ENCODE measurements at places on chromosomes 16 and 17. TPM values are rescaled to one million over a fixed set of nuclear protein-coding genes. Genes with fewer than 3 reads are reported as not detected.

Gene KLHL10
- not detected for total RNA-seq

Gene KRT25
- not detected for total RNA-seq

Gene FGF11
- total RNA-seq, result 4.4 TPM

Gene CES3
- total RNA-seq, result 2.2 TPM

Gene CBFB
- total RNA-seq, result 79.1 TPM

Gene RAB11FIP4
- total RNA-seq, result 12.0 TPM

Gene CTRL
- total RNA-seq, result 3.8 TPM

Gene KRT26
- not detected for total RNA-seq

Gene CES1
- 0.87 TPM for total RNA-seq

GRCh38 chr16:6970171-6970857 is 362.3 kb upstream of the RBFOX1 start:
- DNase-seq, result no peak

DNA sequence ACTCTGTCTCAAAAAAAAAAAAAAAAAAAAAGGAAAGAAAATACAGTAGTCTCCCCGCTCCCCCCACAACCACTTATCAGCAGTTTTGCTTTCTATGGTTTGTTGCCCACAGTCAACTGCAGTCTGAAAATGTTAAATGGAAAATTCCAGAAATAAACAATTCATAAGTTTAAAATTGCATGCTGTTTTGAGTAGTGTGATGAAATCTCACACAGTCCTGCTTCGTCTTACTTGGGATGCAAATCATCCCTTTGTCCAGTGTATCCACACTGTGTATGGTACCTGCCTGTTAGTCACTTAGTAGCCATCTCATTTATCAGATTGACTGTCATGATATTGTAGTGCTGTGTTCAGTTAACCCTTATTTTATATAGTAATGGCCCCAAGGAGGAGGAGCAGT is 41.5 kb downstream of the NF1 start:
- DNase-seq, result no peak

GRCh38 chr17:18009609-18010420 is 29.2 kb downstream of the ATPAF2 start:
- DNase-seq, result no peak

GRCh38 chr16:67470359-67470758 is 10.6 kb downstream of the ATP6V0D1 start:
- DNase-seq, result no peak

DNA sequence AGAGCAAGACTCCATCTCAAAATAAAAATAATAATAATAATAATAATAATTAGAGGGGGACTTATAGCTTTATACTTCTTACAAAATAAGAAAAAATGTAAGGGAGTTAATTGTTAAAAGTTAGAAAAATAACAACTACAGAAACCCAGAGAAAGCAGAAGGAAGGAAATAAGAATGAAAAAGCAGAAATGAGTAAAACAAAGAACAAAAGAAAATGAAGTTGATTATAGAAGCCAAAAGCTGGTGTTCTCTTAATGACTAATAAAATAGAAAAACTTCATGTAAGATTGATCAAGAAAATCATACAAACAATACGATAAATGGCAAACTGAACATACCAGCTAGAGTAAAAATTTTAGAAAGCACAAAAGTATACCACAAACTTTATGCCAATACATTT is 6.8 kb upstream of the NSMCE1 start:
- no peak for DNase-seq

GRCh38 chr17:67682196-67682595 is 35.5 kb upstream of the NOL11 start:
- DNase-seq, result no peak

- DNase-seq, result peak; percentile 34
These were observed 1.5 kb upstream of the SPIRE2 start for GRCh38 chr16:89826531-89827382.

DNA sequence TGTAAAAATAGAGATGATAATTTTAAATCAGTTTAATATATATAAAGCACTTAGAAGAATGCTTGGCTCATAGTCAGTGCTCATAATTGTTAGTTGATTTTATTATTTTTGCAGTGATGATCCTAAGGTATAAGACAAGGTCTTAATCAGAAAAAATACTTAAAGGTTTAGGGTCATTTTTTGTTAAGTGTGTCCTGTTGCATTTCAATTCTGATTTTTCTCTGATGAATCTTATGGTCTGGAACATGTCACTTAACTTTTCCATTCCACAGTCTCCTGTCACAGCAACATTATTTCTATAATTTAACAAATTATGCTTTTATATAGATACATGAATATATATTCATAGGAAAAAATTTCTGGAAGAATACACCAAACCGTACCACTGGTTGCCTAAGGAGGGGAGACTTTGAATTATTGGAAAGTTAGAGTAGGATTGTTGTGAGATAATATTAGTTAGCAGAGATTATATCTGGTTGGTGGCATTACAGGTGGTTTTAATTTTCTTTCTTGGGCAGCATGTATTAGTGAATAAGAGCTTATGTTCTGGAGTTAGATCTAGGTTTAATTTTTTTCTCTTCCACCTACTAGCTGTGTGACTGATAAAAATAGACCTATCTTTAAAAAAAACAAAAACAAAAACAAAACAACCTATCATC is 188.7 kb downstream of the TANC2 start:
- DNase-seq, result no peak

- no peak for DNase-seq
These were observed 16.7 kb downstream of the ADCY7 start for GRCh38 chr16:50282955-50283631.

DNA sequence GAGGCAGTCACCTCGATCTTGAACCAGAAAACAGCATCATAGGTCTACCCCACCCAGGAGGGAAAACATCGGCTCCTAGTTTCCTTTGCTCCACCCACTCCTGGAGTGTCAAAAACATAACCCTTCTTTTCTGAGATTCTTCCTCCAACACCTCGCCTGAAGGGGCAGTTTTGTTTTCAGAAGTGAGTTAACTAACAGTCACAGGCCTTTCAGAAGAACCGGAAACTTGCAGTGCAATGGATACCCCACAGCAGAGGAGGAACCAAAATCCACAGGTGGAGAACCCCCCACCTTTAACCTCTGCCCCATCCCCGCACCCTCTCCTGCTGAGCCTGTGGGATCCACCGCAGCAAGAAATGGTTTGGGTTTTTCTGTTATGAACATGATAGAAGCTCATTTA is 7.8 kb upstream of the TEX2 start:
- no peak for DNase-seq

DNA sequence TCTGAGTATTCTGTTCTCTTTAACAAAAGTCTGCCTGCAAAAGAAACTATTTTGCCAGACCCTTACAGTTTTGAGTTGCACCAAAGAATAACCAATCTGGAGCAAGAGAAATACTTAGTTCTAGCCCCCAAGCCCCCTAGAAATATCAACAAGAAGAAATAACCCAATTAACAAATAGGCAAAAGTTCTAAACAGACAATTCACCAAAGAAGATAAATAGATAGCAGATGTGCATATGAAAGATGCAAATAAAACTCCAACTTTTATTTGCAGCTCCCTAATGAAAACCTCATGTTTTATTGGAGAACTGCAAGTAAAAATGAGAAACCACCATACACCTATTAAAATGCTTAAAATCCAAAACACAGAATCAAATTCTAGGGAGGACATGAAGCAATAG is 1308.0 kb downstream of the CDH11 start:
- DNase-seq, result no peak

GRCh38 chr16:71904239-71904638 is 8.9 kb downstream of the IST1 start:
- DNase-seq, result no peak

- peak; percentile 78 for DNase-seq
These were observed 4.7 kb upstream of the GFAP start for GRCh38 chr17:44919885-44920564.

- DNase-seq, result no peak
These were observed 137.7 kb upstream of the MYOCD start for GRCh38 chr17:12528036-12528435.

GRCh38 chr16:10835281-10835931 is 16.8 kb upstream of the TVP23A start:
- no peak for DNase-seq

DNA sequence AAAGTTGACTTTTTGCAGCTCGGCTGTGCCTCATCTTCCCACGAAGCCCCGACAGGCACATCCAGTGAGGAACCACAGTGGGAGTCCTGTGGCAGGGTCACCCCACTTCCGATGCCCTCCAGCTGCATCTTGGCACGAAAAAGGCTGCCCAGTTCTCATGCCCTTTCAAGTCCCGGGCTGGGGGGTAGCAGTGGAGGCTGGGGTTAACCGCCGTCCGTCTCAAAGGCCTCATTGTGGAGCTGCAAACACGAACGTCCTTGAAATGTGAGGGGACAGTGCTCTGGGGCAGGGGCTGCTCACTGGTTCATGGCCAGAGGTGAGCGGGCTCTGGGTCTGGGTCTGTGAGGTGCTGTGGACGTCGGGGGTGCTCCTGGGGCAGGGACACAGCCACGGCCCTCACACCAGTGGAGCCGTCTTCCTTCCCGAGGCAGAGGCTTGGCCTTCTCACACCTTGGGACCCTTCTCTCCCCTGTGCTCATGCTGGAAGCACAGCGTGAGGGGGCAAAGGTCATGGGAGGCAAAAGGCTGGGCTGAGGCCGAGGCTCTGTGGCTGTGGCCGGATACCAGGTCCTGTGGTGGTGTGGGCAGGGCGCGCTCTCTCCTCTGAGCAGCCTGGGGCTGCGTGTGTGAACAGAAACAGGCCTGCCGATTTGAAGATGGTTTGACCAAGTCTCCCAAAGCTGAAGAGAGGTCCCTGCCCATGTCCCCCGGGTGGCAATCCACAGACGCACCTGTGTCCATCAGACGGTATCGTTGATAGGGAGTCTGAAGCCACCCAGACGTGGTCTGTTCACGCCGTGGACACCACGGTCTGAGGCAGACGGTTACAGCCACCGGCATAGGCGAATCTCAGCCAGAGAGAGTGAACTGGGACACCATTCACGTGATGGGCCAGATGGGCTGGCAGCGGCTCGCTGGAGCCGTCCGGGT is 3.1 kb upstream of the MC1R start:
- no peak for DNase-seq
